ENCODE measurements at places on chromosomes 3 and 15. TPM values are rescaled to one million over a fixed set of nuclear protein-coding genes. Genes with fewer than 3 reads are reported as not detected.

The AAGAB gene
- 30.5 TPM for total RNA-seq

The RBMS3 gene
- 5.4 TPM for total RNA-seq

The IQCH gene
- 2.1 TPM for total RNA-seq

The CAPN3 gene
- total RNA-seq = 0.40 TPM

All from PC-3 (cell line).